ENCODE measurements at places on chromosomes 3 and 15.
A peak's percentile ranks its signal among the peaks of the same experiment; 100 is the strongest.

GRCh38 chr3:103693831-103694230 is 1259.0 kb downstream of the ZPLD1 start:
- no peaks in the 10 kb centered on the region for H3K4me1 ChIP-seq
- H3K27ac ChIP-seq, result no peak overlapping the region
- no peaks in the 10 kb centered on the region for H3K36me3 ChIP-seq
- DNase-seq, result no peak
- H3K4me3 ChIP-seq, result no peak overlapping the region

- no peaks in the 10 kb centered on the region for H3K36me3 ChIP-seq
- DNase-seq, result peak; percentile 7
Measured at GRCh38 chr3:46168583-46169345, 39.3 kb downstream of the CCR1 start.

DNA sequence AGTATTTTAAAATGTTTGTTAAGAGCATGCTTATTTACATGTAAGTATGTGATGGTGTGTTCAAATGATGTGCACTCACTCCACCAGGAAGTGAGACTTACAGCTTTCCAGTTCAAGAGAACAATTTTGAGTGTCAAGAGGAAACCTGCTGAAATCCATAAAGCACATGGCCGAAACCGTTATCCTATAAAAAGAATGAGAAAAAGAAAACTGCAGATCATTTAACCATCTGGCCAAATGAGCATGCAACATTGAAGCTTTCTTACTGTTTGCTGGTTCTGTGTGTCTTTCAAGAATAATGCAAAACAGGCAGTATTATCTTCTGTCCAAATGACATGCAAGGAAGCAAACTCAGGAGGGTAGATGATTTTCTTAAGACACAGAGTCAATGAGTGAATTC is 26.3 kb downstream of the GABRR3 start:
- H3K27me3 ChIP-seq, result no peaks in the 10 kb centered on the region
- H3K4me3 ChIP-seq, result no peak overlapping the region
- H3K36me3 ChIP-seq, result no peaks in the 10 kb centered on the region

DNA sequence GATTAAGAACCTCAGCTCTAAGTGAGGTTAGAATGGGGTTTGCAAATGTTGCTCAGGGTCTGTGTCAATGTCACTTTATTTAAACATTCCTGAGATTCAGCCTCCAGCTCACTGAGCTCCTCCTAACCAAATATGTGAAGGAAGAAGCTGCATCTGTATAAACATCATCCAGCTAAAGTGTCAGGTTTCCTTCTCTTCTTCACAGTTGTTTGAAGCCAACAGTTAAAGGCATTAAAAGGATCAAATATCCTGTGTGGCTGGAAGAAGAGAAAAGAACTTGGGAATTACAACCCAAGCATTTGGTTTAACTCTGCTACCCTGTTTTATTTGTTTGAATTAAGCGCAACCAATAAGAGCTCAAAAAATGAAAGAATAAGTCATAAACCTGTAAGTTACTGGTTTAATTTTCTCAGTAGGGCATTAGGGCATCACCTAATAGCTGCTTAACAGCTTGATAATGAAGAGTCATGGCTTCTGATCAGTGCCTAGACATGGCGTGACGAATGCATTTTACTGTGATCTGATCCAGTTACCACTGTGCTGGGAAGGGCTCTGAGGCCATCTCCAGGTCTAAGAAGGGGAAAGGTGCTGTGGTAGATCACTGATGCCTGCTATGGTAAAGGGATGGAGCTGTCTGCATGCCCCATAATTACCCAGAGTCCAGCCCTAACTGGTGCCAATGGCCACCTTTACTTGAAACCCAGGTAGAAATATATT is 165.7 kb upstream of the TSC22D2 start:
- no peaks in the 10 kb centered on the region for H3K36me3 ChIP-seq
- H3K4me3 ChIP-seq, result no peak overlapping the region
- DNase-seq, result peak; percentile 66
- H3K27ac ChIP-seq, result no peak overlapping the region
- H3K27me3 ChIP-seq, result no peaks in the 10 kb centered on the region
